Activated CD8-positive, alpha-beta T cell treated with anti-CD3 and anti-CD28 coated beads for 36 hours (primary cell): ENCODE measurements at places on chromosomes 12 and 14. TPM values are rescaled to one million over a fixed set of nuclear protein-coding genes. Genes with fewer than 3 reads are reported as not detected.

DDX47 gene
- 86.0 TPM for total RNA-seq

DNA sequence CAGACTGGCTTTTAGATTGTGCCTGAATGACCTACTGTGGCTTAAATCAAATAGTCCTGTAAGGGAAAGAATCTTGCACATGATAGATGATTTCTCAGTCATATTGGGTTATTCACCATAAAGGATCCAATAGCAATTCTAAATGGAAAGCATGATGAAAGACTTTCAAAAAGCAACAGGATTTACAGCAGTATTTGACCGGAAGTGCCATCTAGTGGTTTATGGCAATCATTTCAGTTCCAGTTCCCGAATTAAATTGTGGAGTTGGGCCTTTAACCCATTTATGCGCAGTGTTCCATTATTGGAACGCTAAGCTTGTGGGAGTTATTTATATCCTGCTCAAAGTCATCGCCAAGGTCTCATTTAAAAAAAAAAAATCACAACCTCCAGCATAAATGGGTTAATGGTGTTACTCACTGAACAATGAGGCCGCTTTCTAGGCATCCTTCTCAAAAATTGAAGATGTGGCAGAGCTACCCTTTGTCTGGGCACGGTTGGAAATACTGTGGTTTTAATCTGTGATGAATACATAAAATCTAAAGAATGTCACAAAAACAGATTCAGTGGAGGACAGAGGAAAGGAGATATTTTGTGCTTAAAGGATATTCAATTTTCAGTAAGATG is 60.8 kb upstream of the REP15 start:
- H3K27me3 ChIP-seq, result peaks cover 1% of the 10 kb centered on the region
- no peak overlapping the region for H3K27ac ChIP-seq
- H3K4me1 ChIP-seq, result peaks cover 16% of the 10 kb centered on the region
- DNase-seq, result peak; percentile 5
- no peak overlapping the region for H3K4me3 ChIP-seq

- peaks cover 2% of the 10 kb centered on the region for H3K4me1 ChIP-seq
- no peak overlapping the region for H3K27ac ChIP-seq
- H3K36me3 ChIP-seq, result peaks cover 10% of the 10 kb centered on the region
- DNase-seq, result no peak
- H3K27me3 ChIP-seq, result no peaks in the 10 kb centered on the region
- H3K4me3 ChIP-seq, result no peak overlapping the region
These were observed 33.6 kb downstream of the HCFC2 start for GRCh38 chr12:104097954-104098353.

GRCh38 chr12:810671-811415 is 58.5 kb downstream of the WNK1 start:
- H3K27ac ChIP-seq, result peak overlapping the region; percentile 76
- peak; percentile 79 for DNase-seq
- no peaks in the 10 kb centered on the region for H3K27me3 ChIP-seq
- H3K36me3 ChIP-seq, result peaks cover 15% of the 10 kb centered on the region

DNA sequence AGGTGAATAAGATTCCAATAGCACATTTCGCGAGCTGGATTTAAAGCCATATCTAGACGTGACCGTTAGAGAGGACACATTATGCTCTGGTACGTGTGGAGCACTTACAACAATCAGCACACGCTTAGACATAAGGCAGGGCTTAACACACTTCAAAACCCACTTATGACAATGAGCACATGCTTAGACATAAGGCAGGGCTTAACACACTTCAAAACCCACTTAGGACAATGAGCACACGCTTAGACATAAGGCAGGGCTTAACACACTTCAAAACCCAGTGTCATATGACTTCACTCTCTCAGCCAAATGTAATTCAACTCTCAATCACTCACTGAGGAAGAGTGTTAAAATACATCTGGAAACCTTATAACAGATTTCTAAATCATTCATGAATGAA is 11.2 kb upstream of the PLD4 start:
- H3K27ac ChIP-seq, result no peak overlapping the region
- no peak for DNase-seq
- H3K4me3 ChIP-seq, result no peak overlapping the region
- H3K36me3 ChIP-seq, result peaks cover 6% of the 10 kb centered on the region
- H3K27me3 ChIP-seq, result peaks cover 17% of the 10 kb centered on the region

TAS2R31 gene
- total RNA-seq, result 1.2 TPM
